ENCODE measurements at places on chromosomes 3 and 15.
A peak's percentile ranks its signal among the peaks of the same experiment; 100 is the strongest.

- DNase-seq = no peak
Measured at GRCh38 chr15:85598718-85599398, 195.9 kb downstream of the KLHL25 start.

DNA sequence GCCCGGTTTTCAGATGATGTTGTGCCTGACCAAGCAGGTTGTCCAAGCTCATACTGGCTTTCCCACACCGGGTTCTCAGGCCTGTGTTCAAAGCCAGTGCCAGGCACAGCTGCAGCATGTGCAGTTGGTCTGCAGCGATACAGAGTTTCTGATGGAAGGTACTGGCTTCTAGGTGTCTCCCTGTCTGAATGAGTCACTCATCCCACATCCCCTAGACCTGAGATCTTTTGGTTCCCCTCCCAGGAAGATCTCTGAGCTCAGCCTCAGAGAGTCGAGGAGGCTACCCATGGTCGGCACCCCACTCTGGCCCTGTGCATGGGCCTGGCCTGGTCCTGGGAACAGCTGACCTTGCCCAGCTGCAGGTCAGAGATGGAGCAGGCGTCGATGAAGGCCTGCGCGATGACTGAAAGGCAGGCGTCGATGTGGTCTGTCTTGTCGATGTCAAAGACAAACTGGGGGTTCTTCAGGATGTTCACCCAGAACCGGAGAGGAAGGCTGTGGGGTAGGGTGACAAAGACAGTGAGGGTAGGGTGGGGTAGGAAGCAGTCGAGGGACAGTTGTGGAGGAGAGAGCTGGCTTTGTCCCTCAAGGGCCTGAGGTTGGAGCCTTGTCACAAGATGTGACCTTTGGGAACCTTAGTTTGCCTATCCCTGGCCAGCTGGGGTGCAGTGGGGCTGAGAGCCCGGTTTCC lies 15.3 kb downstream of the H1-8 start:
- no peak for DNase-seq

- DNase-seq = no peak
Measured at GRCh38 chr15:79310612-79310984, 314 bp upstream of the TMED3 start.

- DNase-seq = peak; percentile 14
Measured at GRCh38 chr3:17686613-17687012, 55.8 kb downstream of the TBC1D5 start.

- DNase-seq = peak; percentile 95
Measured at GRCh38 chr15:67105065-67105951, 39.9 kb downstream of the SMAD3 start.

DNA sequence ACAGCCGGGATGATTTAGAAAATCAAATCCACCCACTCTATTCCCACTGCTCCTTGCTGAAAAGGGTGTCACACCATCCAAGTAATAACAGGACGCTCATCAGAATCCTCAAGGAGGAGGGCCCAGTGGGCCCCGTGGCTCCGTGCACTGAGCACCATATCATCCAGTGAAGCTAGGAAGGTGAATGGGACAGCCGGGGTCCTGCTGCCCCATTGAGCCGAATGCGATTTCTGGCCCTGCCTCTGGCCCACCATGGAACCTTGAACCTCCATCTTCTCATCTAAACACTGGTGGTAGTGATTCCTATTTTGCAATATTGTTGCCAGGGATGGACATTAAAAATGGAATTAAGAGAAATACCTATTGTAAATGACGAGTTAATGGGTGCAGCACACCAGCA lies 99.1 kb upstream of the SLC6A11 start:
- no peak for DNase-seq

DNA sequence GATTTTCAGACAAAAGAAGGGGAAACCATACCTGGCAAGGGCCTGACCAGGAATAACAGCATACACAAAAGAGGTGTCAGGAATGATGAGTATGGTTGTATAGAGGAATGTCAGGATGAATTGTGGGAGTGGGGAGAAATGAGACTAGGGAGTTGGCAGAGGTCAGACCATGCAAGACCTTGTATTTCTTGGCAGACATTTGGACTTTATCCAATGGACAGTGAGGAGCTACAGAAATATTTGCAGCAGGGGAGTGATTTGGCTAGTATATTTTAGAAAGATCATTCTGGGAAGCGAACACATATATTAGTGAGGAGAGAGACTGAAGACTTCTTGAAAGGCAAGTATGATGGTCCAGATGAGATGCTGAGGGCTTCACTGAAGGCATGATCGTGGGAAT lies 25.4 kb upstream of the ALPK3 start:
- DNase-seq = no peak

GRCh38 chr15:85694091-85694490 lies 100.6 kb downstream of the KLHL25 start:
- DNase-seq = no peak

- no peak for DNase-seq
Measured at GRCh38 chr3:139473155-139473771, 3.1 kb downstream of the RBP2 start.

DNA sequence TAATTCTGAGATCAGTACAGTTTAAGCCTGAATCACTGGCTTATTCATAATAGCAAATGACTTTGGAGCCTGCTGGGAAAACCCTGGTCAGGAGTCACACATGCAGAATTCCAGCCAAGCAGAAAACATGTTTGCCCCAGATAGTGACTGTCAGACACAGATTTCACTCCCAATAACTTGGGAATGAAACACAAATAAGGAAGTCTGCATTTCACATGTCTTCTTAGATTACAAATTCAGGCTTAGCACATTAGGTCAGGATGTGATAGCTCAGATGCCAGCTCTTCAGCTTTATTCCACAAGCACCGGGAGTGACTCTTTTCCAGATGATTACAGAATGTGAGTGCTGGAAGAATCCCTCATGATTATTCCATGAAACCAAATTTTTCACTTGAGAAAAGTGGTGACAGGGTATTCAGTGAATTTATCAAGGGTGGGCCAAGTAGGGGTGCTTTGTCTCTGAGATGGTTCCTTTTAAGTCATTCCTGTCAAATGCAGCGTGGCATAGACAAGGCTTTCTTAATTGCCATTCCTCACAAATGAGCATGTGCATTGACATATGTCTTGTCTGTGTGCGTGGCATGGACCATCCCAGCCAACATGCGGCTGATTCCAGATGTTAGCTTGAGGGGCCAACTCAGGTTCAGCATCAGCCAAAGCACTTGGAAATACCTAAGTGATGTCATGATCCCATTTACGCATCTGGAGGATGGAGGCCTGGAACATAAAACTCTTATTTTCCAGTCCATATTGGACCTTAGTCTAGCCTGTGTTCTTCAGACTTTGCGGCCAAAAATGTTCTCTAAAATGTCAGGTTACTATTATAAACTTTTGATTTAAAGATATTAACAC lies 191.0 kb downstream of the EPHB1 start:
- DNase-seq = no peak

- DNase-seq = no peak
Measured at GRCh38 chr15:82958638-82959037, 6.1 kb upstream of the HOMER2 start.

- DNase-seq = no peak
Measured at GRCh38 chr3:23626442-23626841, 179.3 kb upstream of the UBE2E1 start.

GRCh38 chr3:160540551-160540950 lies 24.8 kb downstream of the KPNA4 start:
- no peak for DNase-seq

DNA sequence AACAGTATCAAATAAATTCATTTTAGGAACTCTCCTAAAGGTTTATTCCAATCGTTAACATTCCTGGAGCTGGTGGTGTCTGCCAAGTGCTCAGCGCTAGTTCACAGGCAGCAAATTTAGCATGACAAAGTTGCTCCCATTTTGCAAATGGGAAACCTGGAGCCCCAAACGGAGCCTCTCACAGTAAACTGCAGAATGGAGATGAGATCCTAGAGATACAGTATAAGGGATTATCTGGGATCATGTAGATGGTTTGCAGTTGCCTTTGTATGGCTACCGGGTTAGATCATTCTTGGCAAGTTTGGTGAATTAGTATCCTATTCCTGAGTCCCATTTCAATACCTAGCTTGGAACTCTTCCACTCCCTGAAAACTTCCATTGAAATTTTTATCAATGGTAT lies 173.7 kb downstream of the CDIN1 start:
- DNase-seq = no peak

DNA sequence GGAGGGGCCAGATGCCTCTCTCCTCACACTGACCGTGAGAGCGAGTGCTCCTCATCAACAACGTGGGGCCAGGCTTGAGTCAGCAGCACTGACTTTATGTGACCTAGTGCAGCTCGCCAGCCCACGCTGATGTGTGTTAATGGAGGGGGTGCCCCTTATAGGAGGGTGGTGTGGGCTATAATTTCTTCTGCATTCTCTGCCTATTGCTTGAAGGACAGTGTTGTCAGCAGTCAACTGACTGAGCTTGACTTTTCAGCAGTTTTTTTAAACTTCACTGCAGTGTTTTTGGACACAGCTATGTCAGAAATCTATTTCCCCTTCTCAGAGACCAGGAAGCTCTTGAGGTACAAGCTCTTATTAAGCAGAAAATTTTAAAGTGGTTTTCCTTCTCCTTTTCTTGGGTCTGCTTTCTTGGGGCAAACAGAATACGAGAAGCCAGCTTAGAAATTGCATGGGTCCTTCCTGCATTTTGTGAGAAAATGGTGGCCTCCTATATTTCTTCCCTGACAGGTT lies 304.8 kb upstream of the CTDSPL start:
- DNase-seq = no peak

- no peak for DNase-seq
Measured at GRCh38 chr3:37937156-37937555, 53.4 kb upstream of the VILL start.

GRCh38 chr3:76107935-76108570 lies 322.7 kb upstream of the ZNF717 start:
- DNase-seq = peak; percentile 35

GRCh38 chr3:55708242-55708641 lies 221.1 kb upstream of the WNT5A start:
- no peak for DNase-seq

GRCh38 chr3:29301332-29302019 lies 20.6 kb downstream of the RBMS3 start:
- DNase-seq = no peak

All from fibroblast of gingiva (primary cell).